Caki2 (cell line): ENCODE measurements at places on chromosomes 6 and 20.

- peak; percentile 96 for DNase-seq
These were observed 6.1 kb downstream of the JAG1 start for GRCh38 chr20:10667560-10668167.

GRCh38 chr6:152634773-152635172 lies 2.4 kb downstream of the SYNE1 start:
- no peak for DNase-seq

DNA sequence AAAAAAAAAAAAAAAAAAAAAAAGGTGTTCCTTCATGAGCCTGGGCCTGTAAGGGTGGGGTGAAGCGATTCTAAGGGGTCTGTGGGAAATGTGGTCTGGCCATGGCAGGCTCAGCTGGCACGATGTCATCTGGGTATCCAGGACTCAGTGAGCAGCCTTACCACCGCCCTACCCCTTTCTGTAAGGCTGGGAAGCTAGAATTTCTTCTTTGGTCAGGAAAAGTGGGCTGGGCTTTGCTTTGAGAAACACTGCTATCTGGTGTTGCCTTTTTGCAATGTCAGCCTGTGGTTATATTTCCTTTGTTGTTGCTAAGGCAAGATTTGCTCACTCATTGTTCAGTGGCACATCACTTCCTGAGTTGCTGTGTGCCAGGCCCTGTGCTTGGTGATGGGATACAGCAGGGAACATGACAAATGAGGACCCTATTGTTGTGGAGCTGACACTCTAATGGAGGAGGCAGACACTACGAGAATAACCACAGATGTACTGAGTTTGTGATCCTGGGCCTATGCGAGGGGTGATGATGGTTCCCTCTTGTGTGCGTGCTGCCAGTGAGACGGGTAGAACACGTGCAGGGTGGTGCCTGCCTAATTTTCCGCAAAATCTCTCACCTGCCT lies 45.9 kb upstream of the ZNFX1 start:
- DNase-seq, result peak; percentile 71

GRCh38 chr20:58109126-58109880 lies 119.2 kb downstream of the ANKRD60 start:
- DNase-seq, result no peak

DNA sequence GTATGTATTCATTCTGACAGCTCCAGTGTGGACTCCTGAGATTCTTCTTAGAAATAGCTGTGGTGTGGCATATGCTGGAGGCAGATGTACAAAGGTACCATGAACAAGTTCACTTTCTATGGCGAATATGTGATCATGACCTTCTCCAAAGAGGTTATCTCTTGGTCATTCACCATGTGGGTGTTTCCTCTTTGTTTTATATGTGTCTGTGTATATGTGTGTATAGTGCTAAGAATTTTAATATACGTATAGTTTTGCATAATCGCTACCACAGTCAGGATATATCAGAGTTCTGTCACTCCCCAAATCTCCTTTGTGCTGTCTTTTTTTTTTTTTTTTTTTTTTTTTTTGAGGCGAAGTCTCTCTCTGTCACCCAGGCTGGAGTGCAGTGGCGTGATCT lies 47.1 kb downstream of the PHACTR2 start:
- no peak for DNase-seq

- DNase-seq, result no peak
These were observed 69.5 kb upstream of the FOXQ1 start for GRCh38 chr6:1242446-1242845.

DNA sequence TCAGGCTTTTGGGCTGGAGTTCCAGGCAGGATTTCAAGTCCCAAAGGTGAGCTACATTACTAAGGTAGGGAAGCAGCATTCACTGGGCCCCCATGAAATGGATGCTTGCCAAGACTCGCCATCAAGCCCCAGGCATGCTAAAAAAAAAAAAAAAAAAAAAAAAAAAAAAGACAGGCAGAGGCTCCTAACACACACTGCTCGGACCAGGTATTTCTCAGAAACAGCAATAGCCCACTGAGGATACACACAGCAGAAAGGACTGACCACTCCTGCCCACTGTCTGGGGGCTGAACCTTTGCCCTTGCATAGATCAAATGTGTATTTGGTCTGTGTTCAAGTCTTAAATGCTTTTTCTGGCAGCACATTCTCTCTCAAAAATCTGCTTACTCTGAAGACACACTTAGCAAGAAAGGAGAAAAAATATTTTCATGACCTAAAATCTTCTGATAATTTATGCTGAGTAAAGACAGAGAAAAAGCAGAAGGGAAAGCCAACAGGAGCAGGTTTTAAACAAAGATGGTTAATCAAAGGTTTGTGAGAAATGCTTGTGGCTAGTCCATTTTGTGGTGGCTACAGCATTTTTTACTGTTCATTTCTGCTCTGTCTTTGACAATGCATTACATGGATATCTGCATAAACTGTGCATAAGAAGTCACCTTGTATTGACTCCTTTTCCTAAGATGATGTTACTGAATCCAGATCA lies 37.9 kb upstream of the BEND6 start:
- DNase-seq, result no peak

DNA sequence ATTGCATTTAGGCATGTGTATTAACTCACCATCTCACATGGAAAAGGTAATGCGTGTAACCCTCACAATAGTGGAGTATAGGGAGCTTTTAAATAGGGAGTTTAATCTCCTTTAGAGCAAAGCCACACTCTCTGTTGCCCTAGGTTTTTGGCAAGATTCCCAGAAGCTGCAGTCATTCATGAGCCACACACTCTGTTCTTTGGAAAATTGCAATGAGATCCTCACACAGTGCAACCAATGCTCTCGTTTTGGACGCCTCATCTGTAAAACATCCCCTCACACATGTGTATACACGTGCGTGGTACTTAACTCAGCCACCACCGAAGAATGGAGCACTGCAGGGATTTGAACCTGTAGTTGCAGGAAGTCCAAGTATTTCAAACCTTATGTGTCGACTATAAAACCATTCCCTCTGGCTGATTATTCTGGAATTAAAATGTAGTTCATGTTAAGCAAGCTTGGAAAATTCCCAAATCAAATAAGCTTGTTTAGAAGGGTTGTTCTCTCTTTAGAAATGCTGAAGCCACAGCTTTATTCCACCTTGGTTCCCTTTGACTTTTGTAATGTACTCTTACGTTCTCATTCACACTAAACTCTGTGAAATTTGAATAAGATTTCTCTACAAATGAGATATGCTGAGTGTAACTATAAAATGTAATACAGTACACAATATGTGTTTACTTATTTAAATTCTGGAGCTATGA lies 489.8 kb upstream of the MANEA start:
- peak; percentile 53 for DNase-seq

DNA sequence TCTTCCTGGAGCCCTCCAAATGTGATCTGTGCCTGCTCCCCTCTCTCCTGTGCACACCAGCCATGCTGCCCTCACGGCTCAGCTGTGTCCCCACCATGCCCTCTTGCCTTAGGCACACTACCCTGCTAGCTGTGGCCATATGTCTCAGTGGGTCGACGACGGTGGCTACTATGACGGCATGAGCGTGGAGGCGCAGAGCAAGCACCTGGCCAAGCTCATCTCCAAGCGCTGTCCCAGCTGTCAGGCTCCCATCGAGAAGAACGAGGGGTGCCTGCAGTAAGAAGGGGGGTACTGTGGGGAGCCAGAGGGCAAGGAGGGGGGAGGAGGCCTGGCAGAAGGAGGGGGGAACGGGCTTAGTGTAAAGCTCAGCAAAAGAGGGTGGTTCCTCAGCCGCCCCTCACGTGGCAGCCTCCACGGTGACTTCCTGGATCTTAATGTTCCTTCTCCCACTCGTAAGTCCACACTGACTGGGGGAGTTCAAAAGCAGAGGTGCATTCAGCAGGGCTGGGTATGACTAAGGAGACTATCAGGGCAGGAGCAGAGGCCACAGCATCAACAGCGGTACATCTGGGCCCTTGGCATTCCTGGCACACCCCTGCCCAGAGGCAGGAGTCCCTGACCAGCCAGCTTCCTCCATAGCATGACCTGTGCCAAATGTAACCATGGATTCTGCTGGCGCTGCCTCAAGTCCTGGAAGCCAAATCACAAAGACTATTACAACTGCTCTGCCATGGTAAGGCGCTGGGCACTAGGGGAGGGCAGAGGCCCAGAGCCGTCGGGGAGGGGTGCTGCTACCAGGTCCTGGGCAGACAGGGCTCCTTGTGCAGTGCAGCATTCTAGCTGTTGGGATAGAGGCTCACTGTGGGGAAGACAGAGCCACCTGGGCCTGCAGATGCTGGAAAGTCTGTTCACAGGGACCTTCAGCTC lies 8.0 kb downstream of the DNPH1 start:
- DNase-seq, result no peak
